CD4-positive, alpha-beta memory T cell (primary cell): ENCODE measurements at places on chromosomes 13 and 19. TPM values are rescaled to one million over a fixed set of nuclear protein-coding genes. Genes with fewer than 3 reads are reported as not detected.

URAD gene
- not detected for total RNA-seq

LPAR2 gene
- total RNA-seq = 72.4 TPM

KIR3DL1 gene
- not detected for total RNA-seq

KLHL1 gene
- not detected for total RNA-seq

IGFL1 gene
- total RNA-seq = not detected
